ENCODE measurements at places on chromosomes 1 and 21.

- no peak for DNase-seq
These were observed 71.0 kb upstream of the KLHDC7A start for GRCh38 chr1:18409609-18410237.

DNA sequence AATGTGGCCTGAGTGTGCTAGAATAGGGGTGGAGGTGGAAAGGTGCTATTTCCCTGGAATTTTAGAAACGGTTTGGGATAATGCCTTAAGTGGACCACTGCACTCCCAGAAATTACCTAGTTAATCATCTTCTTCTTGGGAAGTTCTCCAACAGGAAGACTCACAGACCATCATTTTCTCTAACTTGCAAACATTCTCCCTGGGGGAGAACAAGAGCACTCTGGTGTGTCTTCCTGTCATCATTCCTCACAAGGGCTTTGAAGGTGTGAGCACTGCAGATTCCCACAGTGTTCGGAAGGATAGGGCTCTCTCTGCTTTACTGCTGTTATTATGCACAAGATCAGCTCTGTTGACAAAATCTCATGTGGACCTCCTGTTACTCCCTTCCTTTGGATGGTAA, 54.9 kb upstream of the TSPAN2 start:
- no peak for DNase-seq

DNA sequence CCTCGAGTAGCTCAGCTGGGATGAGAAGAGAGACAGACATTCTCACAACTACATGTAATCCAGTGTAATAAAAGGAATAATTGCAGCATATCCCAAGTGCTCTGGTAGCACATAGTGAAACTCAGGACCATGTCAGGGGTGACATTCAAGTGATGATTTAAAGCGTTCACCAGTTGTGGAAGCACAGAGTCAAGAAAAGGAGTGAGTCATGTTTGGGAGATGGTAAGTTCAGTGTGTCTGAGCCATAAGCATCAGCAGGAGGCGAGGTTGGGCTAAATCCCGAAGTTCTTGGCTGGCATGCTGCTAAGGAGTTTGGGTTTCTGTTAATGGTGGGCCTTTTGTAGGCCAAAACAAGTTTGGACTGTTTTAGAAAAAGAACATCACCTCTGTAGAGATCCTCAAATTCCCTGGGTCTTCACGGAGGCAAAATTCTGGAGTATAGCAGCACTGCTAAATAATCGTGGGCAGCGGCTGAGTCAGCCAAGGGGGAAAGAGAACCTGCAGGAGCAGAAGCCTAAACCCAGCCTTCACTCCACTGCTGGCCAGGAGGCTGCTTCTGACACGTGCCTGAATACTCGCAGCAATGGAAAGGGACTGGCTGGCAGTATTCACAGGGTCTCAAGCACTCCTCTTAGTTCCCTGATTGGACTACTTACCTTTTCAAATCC, 7.2 kb upstream of the NHLH1 start:
- no peak for DNase-seq

GRCh38 chr1:234956821-234957329, 171.8 kb downstream of the TOMM20 start:
- DNase-seq = no peak

GRCh38 chr1:46487818-46488218, 1.8 kb upstream of the DMBX1 start:
- no peak for DNase-seq

GRCh38 chr1:54488065-54488750, 59.8 kb upstream of the ACOT11 start:
- peak; percentile 82 for DNase-seq

DNA sequence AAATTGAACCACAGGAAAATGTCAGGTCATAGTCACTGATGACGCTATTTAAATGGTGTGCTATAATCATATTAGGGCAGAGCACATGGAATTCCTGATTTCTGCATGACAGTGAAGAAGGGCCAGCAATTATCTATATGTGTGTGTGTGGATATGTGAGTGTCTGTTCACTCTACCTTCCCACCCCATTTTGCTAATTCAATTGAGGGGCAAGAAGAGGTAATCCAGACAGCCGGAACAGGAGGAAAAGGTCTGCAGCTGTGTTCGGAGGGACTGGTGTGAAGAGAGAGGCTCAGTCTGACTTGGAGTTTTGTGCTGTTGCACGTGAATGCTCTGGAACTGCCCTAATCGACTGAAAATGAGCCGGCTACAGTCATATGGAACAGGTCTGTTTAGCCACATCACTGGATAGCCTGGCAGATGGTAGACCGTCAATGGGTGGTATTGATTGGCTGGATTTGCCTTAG, 5.1 kb upstream of the ELAVL4 start:
- no peak for DNase-seq

- peak; percentile 70 for DNase-seq
These were observed at the start of the genes NIT1 and PFDN2 for GRCh38 chr1:161117759-161118581. NIT1 (plus strand) TSS chr1:161118105; CDS start chr1:161118177, 72 bp downstream. PFDN2 (minus strand) TSS chr1:161118037; CDS start chr1:161118026, 11 bp downstream.

GRCh38 chr1:103986792-103987191, 237.1 kb downstream of the AMY1C start:
- no peak for DNase-seq

GRCh38 chr1:183065168-183065706, 42.0 kb downstream of the LAMC1 start:
- DNase-seq = no peak

Measured in CD4-positive, alpha-beta T cell treated with Interleukin-4 for 4 hours (primary cell).